Activated effector memory CD4-positive, alpha-beta T cell treated with Interleukin-2 at 50 U/mL for 16 hours (primary cell): ENCODE measurements at places on chromosomes 7 and 10.

- DNase-seq = no peak
These were observed 1189.2 kb downstream of the TYW1 start for GRCh38 chr7:68185631-68186456.

DNA sequence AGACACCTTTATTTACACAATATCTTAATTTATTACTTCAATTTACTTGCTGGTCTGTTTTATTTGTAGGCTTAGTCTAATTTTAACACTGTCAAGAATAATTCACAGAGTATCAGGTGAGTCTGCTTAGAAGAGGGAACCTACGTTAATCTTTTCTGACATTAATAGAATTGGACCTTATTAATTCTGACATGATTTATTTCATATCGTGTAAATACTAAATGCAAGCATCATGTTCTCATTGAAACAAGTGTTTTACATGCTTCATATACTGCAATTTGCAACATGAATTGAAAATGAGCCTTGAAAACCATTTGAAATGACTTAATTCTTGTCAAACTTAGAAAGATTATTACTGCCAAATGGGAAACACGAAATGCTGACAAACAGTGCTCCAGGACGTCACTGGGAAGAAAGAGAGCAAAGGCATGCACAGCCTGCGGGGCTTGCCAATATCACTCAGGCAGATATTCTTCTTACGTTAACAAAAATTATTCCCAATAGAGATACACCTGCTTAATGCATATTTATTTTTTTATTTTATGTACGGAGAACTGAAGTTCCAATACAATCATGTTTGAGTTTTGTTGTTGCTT lies 282.0 kb upstream of the AKR1E2 start:
- DNase-seq = no peak

DNA sequence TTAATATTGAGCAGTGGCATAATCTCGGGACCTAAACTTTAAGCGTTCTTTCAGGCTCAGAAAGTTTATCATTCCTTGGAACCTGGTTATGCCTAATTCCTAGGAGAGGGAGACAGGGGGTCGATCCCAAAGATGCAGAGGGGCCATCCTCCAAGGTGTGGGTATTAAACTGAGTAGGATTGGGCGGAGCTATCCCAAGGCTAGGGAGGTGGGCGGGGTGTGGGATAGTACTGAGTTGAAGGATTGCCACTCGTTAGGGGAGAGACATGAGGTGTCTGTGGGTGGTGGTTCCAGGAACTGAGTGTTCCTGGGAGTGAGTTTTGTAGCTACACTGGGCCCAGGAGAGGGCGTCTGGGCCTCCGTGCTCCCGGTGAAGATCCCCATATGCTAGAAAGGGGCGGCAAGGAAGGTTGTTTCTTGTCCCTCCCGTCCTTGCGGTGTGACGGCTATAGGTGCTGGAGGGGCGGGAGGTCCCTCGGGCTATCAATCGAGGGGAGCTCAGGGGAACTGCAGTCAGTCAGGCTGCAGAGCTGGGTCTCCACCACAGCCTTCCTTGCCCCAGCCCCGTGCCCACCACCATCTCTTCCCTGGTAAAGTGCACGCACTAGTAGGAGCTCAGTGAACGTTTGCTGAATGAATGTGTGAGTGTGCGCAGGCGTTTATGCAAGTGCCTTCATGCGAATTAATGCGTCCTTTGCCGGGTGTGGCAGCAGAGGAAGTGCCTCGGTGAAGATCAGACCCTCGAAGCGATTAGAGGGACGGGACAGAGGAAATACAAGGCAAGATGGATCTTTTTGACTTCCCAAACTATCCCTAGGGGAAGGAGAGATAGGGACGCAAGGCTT lies 3.0 kb upstream of the HMX2 start:
- no peak for DNase-seq

DNA sequence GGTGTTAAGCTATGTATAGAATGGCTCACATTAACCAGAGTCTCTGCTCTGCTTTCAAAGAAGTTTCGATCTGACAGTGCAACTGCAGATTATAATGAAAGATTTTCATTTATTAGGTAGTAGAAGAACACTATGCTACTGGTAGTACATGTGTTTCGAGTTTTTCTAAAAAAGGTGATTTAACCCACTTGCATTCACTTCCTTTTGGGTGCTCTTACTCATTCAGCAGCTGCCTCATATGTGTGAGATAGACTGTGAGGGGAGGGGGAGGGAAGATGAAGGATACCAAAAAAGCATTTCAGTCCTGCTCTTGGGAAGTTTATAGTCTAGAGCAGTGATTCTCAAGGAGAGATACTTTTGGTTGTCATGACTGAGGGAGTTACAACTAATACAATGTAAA lies 20.4 kb downstream of the PLEKHA8 start:
- DNase-seq = no peak

- no peak for DNase-seq
These were observed 100.4 kb downstream of the RGS10 start for GRCh38 chr10:119441921-119442757.

DNA sequence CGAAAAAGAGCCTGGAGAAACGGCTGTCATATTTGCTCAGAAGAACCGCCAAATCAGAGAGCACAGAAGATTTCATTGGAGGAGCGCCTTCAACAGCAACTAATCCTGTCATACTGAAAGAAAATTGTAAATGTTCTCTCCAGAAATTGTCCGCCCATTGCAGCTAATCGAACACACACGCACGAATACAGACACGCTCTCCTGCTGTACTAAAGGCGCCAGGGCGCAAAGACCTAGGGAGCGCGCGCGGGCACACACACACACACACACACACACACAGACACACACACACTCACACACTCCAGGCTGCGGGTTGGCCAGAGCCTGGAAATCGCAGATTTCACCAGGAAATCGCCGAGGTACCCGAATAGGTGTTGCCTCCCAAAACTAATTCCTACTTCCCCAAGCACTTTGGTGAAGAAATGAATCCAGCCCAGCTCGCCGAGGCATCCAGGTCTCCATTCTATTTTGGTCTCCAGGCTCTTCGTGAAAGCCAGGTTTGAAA lies at the start of gene CHRM2:
Gene CHRM2, plus strand, starts transcription at position 157 of the 505 bp plus-strand sequence. CDS start 146,214 bp downstream, outside the sequence.
- DNase-seq = no peak
